Esophagus mucosa (tissue), 1 donor: ENCODE measurements at places on chromosomes 2 and 18. TPM values are rescaled to one million over a fixed set of nuclear protein-coding genes. Genes with fewer than 3 reads are reported as not detected.

- no peak for ATAC-seq
Observed at GRCh38 chr2:18262601-18263000, 297.9 kb downstream of the RDH14 start.

DNA sequence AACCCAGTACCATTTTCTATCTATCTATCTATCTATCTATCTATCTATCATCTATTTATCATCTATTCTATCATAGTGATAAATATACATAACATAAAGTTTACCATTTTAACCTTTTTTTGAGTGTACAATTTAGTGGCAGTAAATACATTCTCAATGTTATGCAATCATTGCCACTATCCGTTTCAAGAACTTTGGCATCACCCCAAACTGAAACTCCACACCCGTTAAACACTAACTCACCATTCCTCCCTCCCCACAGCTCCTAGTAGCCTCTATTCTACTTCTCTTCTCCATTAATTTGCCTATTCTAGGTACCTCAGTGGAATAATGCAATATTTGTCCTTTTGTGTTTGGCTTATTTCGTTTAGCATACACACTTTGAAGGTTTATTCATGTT lies 82.5 kb upstream of the KCNE4 start:
- no peak for ATAC-seq

GRCh38 chr2:151928380-151928779 lies 100.2 kb upstream of the ARL5A start:
- ATAC-seq = peak; percentile 67

TYW5 gene
- total RNA-seq = 4.5 TPM

DNA sequence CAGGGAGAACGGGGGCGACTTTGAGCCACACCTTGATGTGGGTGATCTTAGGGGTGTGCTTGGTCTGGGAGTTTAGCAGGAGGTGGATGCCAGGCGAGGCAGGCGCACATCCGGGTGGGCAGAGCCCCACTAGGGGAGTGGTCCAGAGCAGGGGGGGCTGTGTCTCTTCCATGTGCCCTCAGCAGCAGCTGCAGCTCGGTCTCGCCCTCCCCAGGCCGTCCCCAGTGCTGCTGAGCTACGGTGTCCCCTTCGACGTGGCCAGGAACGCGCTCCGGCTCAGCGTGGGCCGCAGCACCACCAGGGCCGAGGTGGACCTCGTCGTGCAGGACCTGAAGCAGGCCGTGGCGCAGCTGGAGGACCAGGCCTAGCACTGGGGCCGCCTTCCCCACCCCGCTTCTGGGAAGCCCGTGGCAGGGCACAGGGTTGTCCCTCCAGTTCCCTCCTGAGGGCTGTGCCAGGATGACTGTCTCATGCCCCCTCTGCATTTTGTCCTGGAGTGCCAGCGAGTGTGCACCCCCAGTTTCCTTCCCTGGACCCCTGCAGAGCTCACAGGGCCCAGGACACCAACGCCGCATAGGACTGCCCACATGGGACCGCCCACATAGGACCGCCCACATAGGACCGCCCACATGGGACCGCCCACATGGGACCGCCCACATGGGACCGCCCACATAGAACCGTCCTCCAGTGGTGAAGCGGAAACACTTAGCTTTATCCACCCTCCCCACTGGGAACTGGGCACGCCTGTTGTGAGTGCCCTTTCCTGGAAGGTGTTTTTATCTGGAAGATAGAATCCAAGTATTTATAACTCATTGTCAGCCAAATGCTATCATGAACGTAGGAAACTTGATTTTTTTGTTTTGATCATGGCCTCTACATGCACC lies 1.9 kb upstream of the ESPNL start:
- ATAC-seq = peak; percentile 94

LTBP1 gene
- 33.8 TPM for total RNA-seq
